ENCODE measurements at places on chromosomes 12 and 14.

GRCh38 chr14:73472185-73473114, 14.1 kb upstream of the NUMB start:
- no peak overlapping the region for H3K4me3 ChIP-seq
- H3K36me3 ChIP-seq, result no peaks in the 10 kb centered on the region
- no peak overlapping the region for H3K27ac ChIP-seq
- peaks cover 15% of the 10 kb centered on the region for H3K4me1 ChIP-seq

GRCh38 chr12:101769865-101770264, 30.6 kb upstream of the SYCP3 start:
- H3K27ac ChIP-seq, result no peak overlapping the region
- no peaks in the 10 kb centered on the region for H3K27me3 ChIP-seq
- H3K4me3 ChIP-seq, result no peak overlapping the region
- H3K4me1 ChIP-seq, result peaks cover 4% of the 10 kb centered on the region

DNA sequence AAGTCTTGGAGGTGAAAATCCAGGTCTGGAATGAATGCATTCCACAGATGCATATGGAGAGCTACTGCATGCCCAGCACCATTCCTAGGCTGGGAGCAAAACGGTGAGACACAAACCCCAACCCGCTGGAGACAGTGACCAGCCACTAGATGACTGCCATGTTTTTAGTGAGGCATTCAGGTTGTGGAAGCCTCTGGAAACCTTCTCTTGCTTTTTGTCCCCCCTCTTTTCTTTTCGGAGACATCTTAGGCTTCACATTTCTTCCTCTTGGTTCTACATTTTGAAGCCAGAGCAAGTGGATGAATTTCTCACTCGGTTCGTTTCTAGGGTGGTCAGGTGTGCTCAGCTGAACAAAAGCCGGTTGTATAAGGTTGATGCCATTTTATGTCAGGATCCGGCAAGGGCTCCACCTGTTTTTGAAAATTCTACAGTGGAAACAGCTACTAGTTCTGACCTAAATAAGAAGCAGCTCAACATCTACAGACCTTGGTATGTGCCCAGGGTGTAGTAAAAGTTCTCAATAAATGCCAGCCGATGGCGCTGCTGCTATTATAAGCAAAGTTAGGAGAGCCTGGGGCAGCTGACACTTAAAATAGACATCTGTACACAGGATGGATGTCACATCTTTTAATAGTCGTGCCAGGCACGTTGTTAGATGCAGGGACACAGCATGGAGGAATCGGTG, 1.8 kb upstream of the ZNF839 start:
- no peaks in the 10 kb centered on the region for H3K36me3 ChIP-seq
- no peaks in the 10 kb centered on the region for H3K27me3 ChIP-seq
- DNase-seq, result no peak
- H3K4me3 ChIP-seq, result no peak overlapping the region
- H3K27ac ChIP-seq, result peak overlapping the region; percentile 89

- DNase-seq, result no peak
- H3K4me1 ChIP-seq, result peaks cover 10% of the 10 kb centered on the region
- H3K4me3 ChIP-seq, result no peak overlapping the region
- peaks cover 17% of the 10 kb centered on the region for H3K36me3 ChIP-seq
Observed at GRCh38 chr12:106984588-106985137, 2.3 kb downstream of the MTERF2 start.

DNA sequence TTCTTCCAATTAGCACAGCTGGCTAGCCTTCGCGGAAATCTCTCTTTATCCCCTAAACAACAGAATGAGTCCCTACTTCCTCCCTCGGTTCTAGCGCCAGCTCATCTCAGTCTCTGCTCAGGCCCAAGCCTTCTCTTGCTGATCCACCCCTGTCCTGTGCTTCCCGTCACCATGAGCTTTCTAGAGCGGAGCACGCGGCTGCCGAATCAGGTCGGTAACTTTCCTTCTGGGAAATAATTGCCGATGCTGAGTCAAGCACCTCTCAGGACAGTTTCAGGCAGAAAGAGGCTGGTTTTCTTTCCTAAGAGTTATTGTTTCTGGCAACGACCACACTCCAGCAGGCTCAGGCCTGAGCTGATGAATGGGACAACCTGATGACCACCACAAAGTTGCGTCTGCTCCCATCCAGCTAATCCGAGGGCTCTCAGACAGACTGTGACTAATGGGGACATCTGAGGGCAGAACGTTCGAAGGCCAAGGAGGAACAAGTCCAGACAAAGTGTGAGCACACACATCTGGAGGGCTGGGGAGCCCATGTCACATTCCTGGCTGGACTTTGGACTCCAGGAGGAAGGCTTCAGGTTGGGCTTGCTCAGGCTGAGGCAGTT, 13.6 kb upstream of the GPR68 start:
- H3K4me1 ChIP-seq, result no peaks in the 10 kb centered on the region
- no peak for DNase-seq
- no peak overlapping the region for H3K4me3 ChIP-seq
- no peaks in the 10 kb centered on the region for H3K36me3 ChIP-seq
- no peaks in the 10 kb centered on the region for H3K27me3 ChIP-seq

- H3K4me3 ChIP-seq, result peak overlapping the region; percentile 100
- peak overlapping the region; percentile 99 for H3K27ac ChIP-seq
- DNase-seq, result no peak
- no peaks in the 10 kb centered on the region for H3K27me3 ChIP-seq
Observed at GRCh38 chr12:6535960-6536847, 1.9 kb downstream of the GAPDH start.

- no peaks in the 10 kb centered on the region for H3K27me3 ChIP-seq
- H3K4me3 ChIP-seq, result no peak overlapping the region
- no peaks in the 10 kb centered on the region for H3K36me3 ChIP-seq
- H3K4me1 ChIP-seq, result no peaks in the 10 kb centered on the region
- H3K27ac ChIP-seq, result no peak overlapping the region
Observed at GRCh38 chr14:51335531-51335930, 95.5 kb downstream of the TMX1 start.

DNA sequence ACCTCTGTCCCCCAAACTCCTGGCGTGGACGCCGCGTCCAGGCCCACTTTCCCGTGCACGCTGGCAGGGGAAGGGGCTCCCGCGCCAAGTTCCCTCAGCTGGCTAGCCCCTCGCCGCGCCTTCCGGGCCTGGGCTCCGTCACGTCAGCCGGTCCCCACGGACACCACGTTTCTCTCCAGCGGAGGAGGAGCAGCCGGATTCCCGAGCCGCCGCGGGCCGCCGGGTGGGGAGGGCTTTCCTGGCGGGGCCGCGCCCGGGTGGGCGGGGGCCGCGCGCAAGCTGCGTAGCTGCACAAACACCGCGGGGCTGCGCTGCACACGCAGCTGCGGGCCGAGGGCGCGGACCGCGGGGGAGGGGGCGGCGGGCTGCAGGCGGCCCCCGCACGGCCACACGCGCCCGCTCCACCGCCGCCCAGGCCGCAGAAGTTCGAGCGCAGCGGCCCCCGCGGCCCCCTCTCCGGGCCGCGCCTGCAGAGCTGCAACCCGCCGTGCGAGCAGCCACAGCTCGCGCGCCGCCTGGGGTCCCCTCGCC, 45.1 kb upstream of the PNMA1 start:
- H3K36me3 ChIP-seq, result no peaks in the 10 kb centered on the region
- DNase-seq, result no peak
- H3K4me1 ChIP-seq, result peaks cover 77% of the 10 kb centered on the region
- no peaks in the 10 kb centered on the region for H3K27me3 ChIP-seq
- H3K4me3 ChIP-seq, result peak overlapping the region; percentile 83

- no peaks in the 10 kb centered on the region for H3K4me1 ChIP-seq
- H3K4me3 ChIP-seq, result no peak overlapping the region
- no peaks in the 10 kb centered on the region for H3K27me3 ChIP-seq
- DNase-seq, result no peak
Observed at GRCh38 chr14:22303589-22304195, 285.3 kb downstream of the DAD1 start.

GRCh38 chr14:95467657-95468056, 48.8 kb downstream of the SYNE3 start:
- no peak overlapping the region for H3K4me3 ChIP-seq
- H3K27ac ChIP-seq, result no peak overlapping the region
- H3K4me1 ChIP-seq, result peaks cover 7% of the 10 kb centered on the region
- no peak for DNase-seq
- H3K27me3 ChIP-seq, result no peaks in the 10 kb centered on the region

DNA sequence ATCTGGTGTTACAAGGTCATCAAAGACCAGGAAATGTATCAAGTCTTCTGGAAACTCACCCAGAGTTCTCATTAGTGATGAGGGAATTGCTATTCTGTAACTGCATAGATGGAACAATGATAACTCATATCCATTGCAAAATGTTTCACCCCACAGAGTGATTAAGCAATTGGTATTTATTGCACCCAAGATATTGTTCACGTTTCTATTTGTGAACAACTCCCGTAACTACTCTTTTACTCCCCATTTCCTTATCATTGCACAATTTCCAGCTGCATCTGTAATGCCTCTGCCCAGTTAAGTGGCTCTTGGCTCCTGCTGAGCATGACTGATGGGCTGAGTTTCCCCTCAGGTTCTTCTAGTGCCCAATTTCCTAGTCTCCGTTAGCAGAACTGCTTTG, 108.7 kb upstream of the PRICKLE1 start:
- H3K4me1 ChIP-seq, result no peaks in the 10 kb centered on the region
- DNase-seq, result peak; percentile 55
- no peaks in the 10 kb centered on the region for H3K27me3 ChIP-seq
- peak overlapping the region; percentile 73 for H3K27ac ChIP-seq
- H3K36me3 ChIP-seq, result no peaks in the 10 kb centered on the region

- H3K27me3 ChIP-seq, result no peaks in the 10 kb centered on the region
- no peak for DNase-seq
- H3K4me1 ChIP-seq, result peaks cover 27% of the 10 kb centered on the region
- no peak overlapping the region for H3K4me3 ChIP-seq
- H3K36me3 ChIP-seq, result no peaks in the 10 kb centered on the region
- no peak overlapping the region for H3K27ac ChIP-seq
Observed at GRCh38 chr14:103686831-103687485, 28.3 kb downstream of the XRCC3 start.

DNA sequence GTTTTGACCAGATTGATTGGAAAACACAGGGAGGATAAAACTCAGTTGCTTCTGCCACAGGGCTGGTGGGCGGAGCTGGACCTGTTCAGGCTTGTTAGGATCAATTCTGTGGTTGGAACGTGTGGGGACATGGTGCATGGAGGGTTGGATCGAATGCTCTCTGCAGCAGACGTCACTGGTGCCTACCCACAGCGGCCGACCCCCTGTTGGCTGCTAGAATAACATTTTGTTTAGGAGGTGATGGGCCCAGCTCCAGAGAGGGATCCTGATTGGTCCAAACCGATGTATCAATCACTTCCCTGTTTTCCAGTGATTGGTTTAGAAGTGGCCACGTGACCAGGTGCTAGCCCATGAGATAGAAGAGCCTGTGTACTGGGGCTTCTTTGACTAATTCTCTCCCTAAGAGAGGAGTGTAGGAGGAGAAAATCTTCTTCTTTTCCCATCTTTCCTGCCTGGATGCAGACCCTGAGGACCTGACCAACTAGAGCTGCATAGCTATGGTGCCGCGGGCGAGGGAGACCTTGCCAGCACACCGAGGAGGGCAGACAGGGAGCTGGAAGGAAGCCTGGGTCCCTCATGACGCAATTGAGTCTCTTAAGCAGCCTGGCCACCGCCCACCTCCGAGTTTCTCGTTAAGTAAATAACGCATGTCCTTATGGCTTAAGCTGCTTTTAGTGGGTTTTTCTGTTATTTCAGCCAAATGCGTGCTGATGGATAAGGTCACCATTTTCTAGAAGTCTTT, 163.5 kb downstream of the AACS start:
- no peaks in the 10 kb centered on the region for H3K27me3 ChIP-seq
- no peaks in the 10 kb centered on the region for H3K36me3 ChIP-seq
- H3K4me3 ChIP-seq, result no peak overlapping the region

DNA sequence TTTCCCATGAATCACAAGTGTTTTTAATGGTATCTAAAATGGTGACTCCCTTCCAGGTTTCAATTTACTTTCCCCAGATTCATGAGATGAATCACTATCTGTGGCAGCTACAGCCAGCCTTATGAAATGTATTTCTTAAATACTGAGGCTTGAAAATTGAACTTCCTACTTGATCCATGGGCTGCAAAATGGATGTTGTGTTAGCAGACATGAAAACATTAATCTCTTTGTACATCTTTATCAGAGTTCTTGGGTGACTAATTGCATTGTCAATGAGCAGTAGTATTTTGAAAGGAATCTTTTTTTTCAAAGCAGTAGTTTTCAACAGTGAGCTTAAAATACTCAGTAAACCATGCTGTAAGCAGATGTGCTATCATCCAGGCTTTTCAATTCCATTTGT, 250.8 kb downstream of the SLC6A15 start:
- no peak overlapping the region for H3K4me3 ChIP-seq
- no peaks in the 10 kb centered on the region for H3K4me1 ChIP-seq
- no peaks in the 10 kb centered on the region for H3K36me3 ChIP-seq
- no peak for DNase-seq
- H3K27ac ChIP-seq, result no peak overlapping the region
- no peaks in the 10 kb centered on the region for H3K27me3 ChIP-seq

DNA sequence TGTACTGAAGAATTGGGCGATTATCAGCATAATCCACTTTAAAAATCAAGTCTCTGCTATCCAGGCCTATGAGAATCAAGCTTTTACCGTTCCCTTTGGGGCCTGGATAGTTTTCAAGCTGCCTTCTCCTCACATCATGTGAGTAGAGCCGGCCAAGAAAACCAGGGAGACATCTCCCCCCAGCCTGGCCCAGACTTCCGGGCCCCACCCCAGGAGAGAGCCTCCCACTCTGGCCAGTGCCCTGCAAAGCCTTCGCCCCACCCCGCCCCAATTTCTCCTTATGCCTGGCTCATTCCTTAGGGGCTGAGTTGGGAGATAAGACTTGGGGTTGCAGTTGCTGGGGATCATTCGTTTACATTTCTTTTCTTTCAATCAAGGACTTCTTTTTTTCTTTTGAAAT, 1.4 kb upstream of the TMEM132C start:
- no peaks in the 10 kb centered on the region for H3K36me3 ChIP-seq
- H3K27ac ChIP-seq, result no peak overlapping the region
- DNase-seq, result no peak
- H3K27me3 ChIP-seq, result no peaks in the 10 kb centered on the region
- H3K4me3 ChIP-seq, result no peak overlapping the region

DNA sequence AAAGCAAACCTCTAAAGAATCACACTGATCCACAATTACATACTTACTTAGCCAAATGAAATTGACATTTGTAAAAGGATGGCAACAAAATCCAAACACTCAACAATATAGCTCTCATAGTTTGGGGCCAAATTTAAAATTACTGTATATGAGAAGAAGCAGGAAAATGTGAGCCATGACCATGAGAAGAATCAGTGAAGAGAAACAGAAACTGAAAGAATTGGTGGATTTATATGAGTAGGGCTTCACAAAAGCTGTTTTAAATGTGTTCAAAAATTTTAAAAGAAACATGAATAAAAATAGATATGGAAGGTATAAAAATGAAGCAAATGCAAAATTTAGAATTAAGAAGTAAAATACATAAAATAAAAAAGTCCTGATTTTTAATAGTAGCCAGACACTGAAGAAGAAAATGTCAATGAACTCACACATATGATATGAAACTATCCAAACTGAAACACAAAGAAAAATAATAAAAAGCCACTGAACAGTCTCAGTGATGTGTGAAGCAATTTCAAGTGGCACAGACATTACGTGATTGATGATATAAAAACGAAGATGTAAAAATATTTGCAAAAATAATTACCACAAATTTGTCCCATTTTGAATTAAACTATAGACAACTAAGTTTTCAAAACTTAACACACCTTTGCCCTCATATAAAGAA, 87.9 kb upstream of the MDGA2 start:
- H3K27me3 ChIP-seq, result no peaks in the 10 kb centered on the region
- DNase-seq, result no peak
- no peaks in the 10 kb centered on the region for H3K4me1 ChIP-seq
- no peak overlapping the region for H3K4me3 ChIP-seq

Measured in tibial nerve (tissue), 4 donors.